Activated CD4-positive, alpha-beta T cell treated with anti-CD3 and anti-CD28 coated beads, Interleukin-2, Interleukin-6, amounts not matched to agents 100 ng/mL and 50 ng/mL, durations not matched to agents 16 hours and 8 hours (primary cell): ENCODE measurements at places on chromosomes 6 and 20.

DNA sequence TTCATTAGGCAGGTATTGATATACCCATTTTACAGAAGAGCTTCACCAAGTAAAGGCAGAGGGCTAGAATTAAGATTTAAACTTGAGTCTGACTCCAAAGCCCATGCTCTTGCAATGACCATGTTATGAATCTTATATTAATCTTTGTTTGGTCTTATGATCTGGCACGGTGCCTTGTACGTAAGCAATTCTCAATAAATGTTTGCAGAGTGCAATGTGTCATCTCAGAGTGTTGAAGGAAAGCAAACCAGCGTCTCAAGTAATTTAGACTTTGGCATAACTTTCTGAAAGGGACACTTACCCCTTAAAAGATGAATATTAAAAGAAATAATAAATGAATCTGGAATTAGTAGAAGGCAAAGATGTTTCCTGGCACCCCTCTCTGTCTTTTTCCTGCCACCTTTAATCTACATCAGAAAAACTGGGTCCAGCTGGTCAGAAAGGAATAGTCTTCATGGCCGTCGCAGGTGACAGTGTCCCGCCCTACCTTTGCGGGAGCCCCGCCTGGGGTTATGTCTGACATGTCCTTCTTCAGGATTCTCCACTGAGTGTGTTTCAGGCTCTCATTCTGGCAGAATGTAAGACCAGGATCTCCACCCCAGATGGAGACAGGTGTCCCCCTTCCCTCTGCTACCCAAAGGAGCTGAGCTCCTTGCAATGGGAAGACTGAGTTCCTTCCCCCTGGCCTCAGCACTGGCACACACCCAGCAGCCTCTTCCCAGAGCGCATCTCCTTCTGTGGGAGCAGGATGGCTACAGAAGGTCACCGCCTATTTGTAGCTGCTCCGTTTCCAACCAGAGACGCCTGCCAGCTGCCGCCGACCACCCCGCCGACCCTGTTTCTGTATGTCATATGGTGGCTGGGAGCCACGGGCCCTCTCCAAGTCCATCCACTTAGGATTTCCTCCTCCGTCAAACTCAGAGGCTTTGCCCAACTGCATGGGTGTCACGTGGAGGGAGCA, 266.3 kb upstream of the ECI2 start:
- DNase-seq: no peak

GRCh38 chr6:130183271-130184222, 39.2 kb downstream of the SAMD3 start:
- peak; percentile 49 for DNase-seq

DNA sequence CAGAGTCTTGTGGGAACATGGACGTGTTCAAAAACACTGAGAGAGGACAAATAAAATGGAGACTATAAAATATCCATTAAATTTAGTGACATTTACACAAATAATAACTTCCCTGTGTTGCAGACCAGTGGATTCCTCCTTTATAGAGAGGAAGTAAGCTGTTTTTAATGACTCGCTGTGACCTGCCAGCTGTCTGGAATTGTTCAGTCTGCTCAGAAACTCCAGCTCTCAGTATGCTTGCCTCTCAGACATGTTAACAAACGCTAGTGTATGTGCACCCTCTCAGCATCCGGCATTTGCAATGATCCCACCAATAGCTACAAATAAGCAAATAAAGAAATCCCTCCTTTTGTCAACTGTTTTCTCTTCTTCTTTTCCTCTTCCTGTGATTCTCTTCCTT, 158.0 kb upstream of the TCF21 start:
- no peak for DNase-seq

- no peak for DNase-seq
Measured at GRCh38 chr6:7171733-7172132, 64.0 kb downstream of the RREB1 start.

GRCh38 chr6:5179917-5180316, 80.8 kb downstream of the LYRM4 start:
- no peak for DNase-seq

DNA sequence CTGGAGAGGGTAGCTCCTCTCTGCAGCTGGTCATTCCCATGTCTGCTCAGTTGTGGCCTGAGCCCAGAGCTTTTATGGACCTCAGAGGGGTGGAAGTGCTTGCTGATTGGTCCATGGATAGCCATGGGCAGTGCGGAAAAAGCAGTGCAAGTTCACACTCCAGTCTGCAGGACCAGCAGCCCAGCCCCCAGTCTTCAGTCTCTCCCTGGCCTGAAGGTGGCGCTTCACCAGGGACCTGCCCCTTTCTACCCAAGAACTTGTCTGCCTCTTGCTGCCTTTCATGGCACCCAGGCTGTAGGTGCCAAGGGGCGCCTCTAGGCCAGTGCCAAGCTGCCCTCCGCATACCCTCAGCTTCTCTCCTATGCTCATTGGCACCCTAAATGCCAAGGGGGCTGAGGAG, 91.0 kb downstream of the TBXT start:
- no peak for DNase-seq

DNA sequence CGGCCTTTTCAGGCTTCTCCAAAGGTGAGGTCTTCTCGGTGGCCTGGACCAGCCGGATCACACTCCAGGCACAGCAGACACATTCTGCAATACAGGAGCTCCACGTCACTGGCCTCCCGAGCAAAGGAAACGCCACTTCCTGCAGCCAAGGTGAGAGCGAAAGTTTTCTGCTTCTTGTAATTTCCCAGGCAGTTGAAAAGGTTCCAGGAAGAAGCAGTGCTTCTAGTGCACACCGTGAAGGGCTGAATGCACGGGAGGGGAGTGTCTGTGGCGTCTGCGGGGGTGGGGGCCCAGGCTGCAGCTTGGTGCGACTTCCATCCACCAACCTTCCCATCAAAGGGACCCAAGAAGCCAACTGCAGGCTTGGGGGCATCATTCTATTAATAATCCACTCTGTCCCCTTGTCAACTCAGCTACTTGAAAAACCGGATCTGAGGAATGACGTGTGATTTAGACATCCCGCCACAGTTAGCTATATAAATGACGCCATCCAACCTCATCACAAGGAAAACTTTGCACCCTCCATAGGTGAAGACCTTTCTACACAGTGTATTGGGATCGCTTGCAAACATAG, 61.1 kb downstream of the NFATC2 start:
- peak; percentile 85 for DNase-seq

GRCh38 chr20:54435015-54435414, 40.4 kb upstream of the DOK5 start:
- DNase-seq: no peak

GRCh38 chr6:140475086-140475485, 1100.6 kb upstream of the CITED2 start:
- no peak for DNase-seq

- no peak for DNase-seq
Measured at GRCh38 chr20:34915131-34915530, 38.7 kb downstream of the ACSS2 start.

DNA sequence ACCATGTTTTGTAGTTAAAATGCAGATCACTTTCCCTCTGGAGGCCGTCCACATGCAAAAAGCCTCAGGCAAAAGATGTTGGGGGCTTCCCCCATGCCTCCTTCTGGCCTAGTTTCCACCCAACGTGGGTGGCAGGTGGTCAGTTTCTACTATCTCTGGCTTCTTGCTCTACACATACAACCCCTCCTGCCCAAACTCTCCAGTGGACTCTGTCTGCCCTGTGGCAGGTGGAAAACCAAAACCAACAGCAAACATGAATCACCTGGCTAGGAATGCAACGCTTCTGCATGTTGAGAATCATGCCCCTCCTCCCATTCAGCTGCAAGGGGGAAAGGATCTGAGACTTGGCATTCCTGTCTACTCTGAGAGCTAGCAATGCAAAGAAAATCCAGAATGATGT, 94.8 kb downstream of the MBOAT1 start:
- DNase-seq: no peak

- DNase-seq: no peak
Measured at GRCh38 chr6:34065466-34066217, 80.2 kb downstream of the GRM4 start.

GRCh38 chr6:22284666-22285065, 12.2 kb downstream of the PRL start:
- DNase-seq: no peak

GRCh38 chr6:10398446-10399218, 16.2 kb downstream of the TFAP2A start:
- no peak for DNase-seq

- DNase-seq: peak; percentile 87
Measured at GRCh38 chr6:42453031-42453653, 1.4 kb upstream of the TRERF1 start.

GRCh38 chr20:32443386-32443974, 85.3 kb downstream of the ASXL1 start:
- no peak for DNase-seq

DNA sequence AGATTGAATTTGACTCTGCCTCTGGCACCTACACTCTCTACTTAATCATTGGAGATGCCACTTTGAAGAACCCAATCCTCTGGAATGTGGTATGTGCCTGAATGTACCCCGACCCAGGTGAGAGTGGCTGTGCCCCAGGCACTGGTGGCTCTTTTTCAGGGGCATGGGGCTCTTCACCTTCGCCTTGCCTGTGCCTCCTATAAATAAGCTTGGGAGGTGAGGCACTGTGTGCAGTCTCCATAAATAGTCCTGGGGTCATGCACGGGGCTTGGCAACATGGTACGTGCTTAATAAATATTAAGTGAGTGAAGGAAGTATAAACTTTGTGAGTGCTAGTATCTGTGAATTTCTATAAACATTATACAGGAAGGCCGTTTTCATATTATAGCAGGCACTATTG, 33.0 kb downstream of the GHRH start:
- DNase-seq: no peak

GRCh38 chr20:14860410-14860814, 523.0 kb upstream of the FLRT3 start:
- DNase-seq: no peak

DNA sequence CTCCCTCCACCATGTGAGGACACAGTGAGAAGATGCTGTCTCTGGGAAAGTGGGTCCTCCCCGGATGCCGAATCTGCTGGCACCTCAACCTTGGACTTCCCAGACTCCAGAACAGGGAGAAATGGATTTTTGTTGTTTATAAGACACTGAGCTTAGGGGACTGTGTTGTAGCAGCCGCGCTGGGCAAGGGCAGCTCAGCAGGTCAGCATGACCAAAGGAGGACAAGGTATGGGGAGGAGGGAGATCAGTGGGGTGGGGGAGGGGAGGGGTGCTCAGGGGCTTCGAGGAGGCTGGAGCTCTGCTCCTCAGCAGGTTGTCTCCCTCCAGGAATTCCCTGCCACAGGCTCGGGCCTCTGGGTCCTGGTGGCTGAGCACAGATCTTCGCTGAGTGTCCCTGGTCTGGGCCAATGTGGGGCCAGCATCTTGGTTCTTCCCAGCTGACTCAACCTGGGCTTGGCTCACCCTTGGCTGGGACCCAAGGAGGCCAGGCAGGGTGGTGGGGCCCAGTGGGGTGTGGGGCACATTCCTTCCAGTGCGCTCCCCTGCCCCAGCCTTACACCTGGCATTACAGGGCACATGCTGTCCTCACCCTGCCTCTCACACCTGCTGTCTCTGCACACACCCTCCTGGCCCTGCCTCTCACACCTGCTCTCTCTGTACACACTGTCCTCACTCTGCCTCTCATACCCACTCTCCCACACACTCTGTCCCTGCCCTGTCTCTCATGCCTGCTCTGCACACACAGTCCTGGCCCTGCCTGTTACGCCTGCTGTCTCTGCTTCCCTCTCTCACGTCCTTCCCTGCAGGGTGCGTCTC, 107.3 kb downstream of the SYCP2 start:
- no peak for DNase-seq

DNA sequence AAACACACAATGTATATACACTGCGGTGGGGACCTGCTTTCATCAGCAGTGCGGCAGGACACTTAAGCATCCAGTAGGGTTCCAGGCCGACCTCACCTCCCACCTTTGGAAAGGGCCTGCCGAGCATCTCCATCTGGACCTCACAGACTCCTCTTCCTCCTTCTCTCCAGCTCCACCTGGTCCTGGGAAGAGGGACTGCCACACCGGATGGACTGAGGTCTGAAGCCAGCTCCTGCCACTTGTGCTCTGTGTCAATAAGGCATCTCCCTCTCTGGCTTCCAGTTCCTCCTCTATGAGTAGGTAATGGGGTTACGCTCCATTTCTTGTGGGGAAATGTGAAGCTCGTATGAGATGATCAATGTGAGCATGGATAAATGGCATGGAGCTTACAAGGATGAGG, 19.1 kb upstream of the NNAT start:
- no peak for DNase-seq

GRCh38 chr6:148429423-148429822, 86.8 kb downstream of the SASH1 start:
- DNase-seq: no peak

- DNase-seq: no peak
Measured at GRCh38 chr6:89797317-89797716, 22.3 kb downstream of the MDN1 start.

GRCh38 chr6:149127212-149127611, 190.3 kb upstream of the TAB2 start:
- no peak for DNase-seq

DNA sequence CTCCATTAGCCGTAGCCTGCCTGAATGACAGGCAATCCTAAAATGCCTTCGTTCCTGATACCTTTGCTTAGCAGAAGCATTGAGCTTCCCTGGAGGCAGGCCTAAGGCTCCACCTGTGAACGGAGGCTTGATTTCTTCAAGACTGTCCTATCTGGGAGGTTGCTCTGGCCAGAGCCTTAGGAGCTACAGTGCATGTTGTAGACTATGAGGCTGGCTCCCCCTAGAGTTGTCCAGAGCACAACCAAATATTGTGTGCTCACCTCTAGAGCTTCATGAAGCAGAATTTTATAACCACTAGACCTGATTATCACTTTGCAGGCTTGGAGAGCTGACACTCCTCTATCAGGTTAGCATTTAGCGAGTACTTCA, 217.8 kb downstream of the MAFB start:
- no peak for DNase-seq

DNA sequence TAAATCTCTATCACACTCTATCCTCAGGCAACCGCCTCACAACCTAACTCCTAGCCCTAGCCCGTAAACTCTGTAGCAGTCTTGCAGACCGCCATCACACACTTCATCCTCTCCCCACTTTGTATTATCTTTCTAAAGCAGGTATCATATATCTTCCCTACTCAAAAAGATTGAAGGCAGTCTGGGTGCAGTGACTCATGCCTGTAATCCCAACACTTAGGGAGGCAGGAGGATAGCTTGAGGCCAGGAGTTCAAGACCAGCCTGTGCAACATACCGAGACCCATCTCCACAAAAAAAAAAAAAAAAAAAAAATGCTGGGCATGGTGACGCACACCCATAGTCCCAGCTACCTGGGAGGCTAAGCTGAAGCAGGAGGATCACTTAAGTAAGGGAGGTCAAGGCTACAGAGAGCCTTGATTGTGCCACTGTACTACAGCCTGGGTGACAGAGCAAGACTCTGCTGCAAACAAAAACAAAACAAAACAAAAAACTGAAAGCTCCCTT, 22.9 kb downstream of the RANBP9 start:
- DNase-seq: no peak

- peak; percentile 83 for DNase-seq
Measured at GRCh38 chr20:23142162-23143050, 56.3 kb upstream of the CD93 start.

- no peak for DNase-seq
Measured at GRCh38 chr6:152093711-152094110, 286.2 kb downstream of the ESR1 start.

- peak; percentile 19 for DNase-seq
Measured at GRCh38 chr6:71334768-71335167, 46.2 kb downstream of the OGFRL1 start.
